ENCODE measurements at places on chromosomes 1 and 21.

GRCh38 chr1:101323535-101323934 is 86.7 kb downstream of the S1PR1 start:
- no peak for DNase-seq

DNA sequence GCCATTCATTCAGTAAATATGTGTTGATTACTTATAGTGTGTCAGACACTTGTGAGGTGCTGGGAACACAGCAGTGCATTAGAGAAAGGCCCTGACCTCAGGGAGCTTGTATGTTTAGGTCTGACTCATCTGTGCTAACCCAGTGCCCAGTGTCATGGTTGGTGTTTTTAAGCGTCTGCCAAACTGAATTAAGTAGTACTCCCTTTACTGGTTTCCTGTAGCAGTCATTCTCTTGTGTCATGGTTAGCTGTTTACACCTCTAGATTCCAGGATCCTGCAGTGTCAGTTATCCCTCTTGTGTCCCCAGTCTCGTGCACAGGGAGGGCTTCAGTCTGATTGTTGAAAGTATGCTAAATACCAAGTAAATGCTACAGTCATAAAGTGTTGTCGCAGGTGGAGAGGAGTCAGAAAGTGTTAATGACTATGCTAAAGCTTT is 14.2 kb downstream of the UCK2 start:
- peak; percentile 43 for DNase-seq

- DNase-seq = peak; percentile 71
Observed at GRCh38 chr1:224377676-224378006, 21.0 kb downstream of the CNIH4 start.

DNA sequence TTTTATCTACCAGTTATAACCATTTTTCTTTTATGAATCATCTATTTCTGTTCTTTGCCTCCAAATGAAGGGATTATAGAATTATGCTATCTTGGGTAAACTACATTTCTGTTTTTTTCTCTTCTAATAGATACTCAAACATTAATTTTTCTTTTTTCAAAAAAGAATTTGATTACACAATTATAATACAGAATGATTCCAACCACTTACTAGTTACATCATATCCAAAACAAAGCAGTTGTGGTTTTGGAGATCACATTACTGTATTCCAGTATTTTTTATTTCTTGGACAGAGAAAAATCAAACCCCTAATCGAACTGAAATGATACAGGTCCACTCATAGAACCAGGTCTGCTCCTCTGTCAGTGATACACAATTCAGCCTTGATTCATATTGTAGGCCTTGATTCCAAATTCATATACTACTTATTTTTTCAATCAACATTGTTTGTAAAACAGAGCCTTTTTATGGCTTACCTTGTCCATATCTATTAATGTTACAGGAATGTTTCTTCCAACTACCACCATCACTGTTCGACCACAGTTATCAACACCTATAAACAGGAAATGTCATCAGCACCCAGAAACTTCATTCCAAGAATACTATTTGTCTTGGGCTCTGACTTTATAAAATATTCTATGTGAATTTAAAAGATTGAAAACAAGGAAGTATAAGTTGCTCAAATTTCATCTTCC is 43.2 kb downstream of the GDAP2 start:
- DNase-seq = peak; percentile 30

DNA sequence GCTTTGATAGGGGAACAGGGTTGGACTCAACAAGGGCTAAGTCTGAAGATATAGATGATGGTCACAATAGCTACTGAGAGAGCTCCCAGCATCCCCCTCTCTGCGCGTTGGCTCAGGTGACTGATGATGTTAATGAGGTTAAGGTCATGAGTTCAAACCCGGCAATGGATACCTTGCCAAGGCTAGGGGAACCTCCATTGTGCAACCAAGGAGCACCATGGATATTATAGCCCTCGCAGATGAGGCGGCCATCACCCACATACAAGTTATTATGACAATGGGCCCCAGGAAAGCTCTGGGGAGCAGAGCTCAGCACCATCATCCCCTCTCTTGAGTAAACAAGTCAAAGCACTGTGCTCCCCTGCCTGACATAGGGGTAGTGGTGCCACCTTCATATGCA is 8.2 kb downstream of the KCNA2 start:
- DNase-seq = no peak

- DNase-seq = no peak
Observed at GRCh38 chr1:15618077-15618654, 908 bp downstream of the DDI2 start.

- no peak for DNase-seq
Observed at GRCh38 chr1:35631396-35631795, 9.9 kb downstream of the PSMB2 start.

GRCh38 chr1:72530646-72531045 is 248.3 kb upstream of the NEGR1 start:
- no peak for DNase-seq

DNA sequence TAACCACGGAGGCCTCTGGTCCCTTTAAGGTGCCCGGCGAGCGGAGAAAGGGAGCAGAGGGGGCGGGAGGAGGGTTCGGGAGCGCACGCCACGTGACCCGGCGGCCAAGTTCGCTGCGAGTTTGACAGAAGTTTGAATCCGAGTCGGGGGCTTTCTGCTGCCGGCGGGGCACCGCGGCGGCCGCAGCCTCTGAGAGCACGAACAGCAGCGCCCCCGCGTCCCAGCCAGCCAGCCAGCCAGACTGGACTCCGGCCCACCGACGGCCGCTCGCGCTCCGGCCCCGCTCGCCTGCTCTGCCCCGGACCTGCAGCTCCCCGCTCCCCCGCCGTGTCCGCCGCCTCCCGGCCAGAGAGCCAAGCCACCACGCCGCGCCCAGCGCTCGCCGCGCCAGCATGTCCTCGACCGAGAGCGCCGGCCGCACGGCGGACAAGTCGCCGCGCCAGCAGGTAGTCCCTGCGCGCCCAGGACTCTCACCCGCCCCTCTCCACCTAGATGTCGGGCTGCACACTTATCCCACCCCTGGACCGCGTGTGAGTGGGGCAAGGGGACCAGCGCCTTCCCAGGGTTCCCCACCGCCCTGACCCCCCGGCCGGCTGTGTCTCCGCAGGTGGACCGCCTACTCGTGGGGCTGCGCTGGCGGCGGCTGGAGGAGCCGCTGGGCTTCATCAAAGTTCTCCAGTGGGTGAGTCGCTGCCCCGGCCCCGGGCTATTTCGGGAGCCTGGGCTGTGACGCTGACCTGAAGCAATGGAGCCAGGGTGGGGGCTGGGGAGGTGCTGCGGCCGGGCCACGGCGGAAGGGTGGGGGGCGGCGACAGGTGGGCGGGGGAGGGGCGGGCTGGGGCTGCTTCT is at the start of gene SYPL2:
Gene SYPL2, plus strand, starts transcription at position 95 of the 849 bp plus-strand sequence. Its CDS starts 298 bp downstream, at position 393.
- no peak for DNase-seq

- no peak for DNase-seq
Observed at GRCh38 chr21:31837041-31837440, 35.8 kb upstream of the HUNK start.

GRCh38 chr21:37855647-37856625 is 60.3 kb downstream of the KCNJ6 start:
- DNase-seq = peak; percentile 76

DNA sequence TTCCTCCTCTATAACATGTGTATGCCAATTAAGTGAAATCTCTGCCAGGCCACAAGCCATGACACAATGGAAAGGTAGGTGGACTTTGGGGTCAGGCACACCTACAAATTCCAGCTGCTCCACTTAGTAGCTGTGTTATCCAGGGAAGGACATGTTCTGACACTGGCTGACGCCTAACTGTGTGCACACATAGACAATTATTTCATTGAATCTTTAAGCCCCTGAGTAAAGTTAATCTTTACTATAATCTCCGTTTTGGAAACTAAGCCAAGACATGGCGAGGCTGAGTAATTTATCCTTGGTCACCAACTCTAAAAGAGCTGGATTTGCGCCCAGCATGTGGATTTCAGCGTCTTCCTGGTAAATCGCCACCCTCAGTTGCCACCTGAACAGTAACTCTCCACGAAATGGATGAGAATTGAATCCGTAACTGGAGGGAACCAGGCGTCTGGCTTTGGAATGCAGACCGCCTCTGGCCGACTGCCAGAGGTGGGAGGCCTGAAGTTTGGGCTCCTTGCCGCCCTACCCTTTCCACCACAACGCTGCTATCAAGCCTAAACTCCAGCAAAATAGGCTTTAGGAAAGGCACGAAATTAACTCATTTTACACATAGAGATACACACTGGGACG is 888 bp upstream of the SNRPE start:
- peak; percentile 21 for DNase-seq

- no peak for DNase-seq
Observed at GRCh38 chr1:204760350-204760749, 74.8 kb upstream of the LRRN2 start.

- DNase-seq = no peak
Observed at GRCh38 chr1:107950464-107950863, 14.5 kb downstream of the VAV3 start.

- no peak for DNase-seq
Observed at GRCh38 chr1:87030740-87031690, 116.6 kb downstream of the HS2ST1 start.

DNA sequence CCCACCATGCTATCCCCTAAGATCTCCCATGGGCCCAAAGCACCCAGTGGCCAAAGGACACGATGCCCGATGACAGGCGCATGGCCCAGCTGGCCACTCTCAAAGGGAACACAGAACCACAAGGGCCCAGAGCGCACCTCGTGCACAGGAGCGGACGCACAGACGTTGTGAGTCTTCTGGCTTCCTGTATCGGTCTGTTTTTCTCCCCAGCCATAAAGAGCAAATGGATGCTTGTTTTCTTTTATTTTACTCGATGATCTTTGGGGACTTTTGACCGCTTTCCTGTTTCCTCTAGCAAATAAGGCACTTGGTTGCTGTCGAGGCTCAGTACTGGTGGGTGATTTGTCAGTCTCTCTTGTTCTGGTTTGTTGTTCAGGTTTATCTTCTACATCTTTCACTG is 16.2 kb downstream of the CCSAP start:
- DNase-seq = no peak

DNA sequence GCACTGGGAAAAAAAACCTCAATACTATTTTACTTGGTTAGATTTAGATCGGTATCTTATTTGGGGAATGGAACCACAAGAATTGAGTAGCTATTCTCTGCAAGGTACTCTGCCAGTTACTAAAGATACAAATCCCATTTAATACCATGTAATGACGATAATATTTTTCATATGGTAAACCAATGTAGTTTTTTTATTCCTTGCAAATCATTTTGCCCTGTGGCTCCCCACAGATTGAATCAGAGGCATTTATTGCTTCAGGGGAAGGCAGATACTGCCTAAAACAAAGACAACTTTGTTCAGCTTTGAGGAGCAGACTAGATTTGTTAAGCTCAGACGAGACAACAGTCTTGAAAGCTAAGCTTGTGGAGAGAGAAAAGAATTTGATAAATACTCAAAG is 226.7 kb upstream of the RUNX1 start:
- no peak for DNase-seq

DNA sequence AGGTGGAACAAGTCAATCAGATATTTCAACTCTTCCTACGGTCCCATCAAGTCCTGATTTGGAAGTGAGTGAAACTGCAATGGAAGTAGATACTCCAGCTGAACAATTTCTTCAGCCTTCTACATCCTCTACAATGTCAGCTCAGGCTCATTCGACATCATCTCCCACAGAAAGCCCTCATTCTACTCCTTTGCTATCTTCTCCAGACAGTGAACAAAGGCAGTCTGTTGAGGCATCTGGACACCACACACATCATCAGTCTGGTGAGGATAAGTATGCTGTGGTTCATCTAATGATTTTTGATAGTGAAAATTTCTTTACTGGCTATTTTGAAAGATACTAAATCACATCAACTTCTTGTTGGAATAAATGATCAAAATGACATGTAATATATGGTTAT is 67.7 kb upstream of the MPC2 start:
- no peak for DNase-seq

- DNase-seq = no peak
Observed at GRCh38 chr1:65167586-65168242, 19.7 kb downstream of the AK4 start.

- DNase-seq = no peak
Observed at GRCh38 chr21:46150491-46151121, 4.8 kb downstream of the FTCD start.

- DNase-seq = no peak
Observed at GRCh38 chr1:25009671-25010262, 79.7 kb upstream of the RUNX3 start.

GRCh38 chr1:22536506-22536905 is 26.8 kb upstream of the EPHA8 start:
- DNase-seq = peak; percentile 55

DNA sequence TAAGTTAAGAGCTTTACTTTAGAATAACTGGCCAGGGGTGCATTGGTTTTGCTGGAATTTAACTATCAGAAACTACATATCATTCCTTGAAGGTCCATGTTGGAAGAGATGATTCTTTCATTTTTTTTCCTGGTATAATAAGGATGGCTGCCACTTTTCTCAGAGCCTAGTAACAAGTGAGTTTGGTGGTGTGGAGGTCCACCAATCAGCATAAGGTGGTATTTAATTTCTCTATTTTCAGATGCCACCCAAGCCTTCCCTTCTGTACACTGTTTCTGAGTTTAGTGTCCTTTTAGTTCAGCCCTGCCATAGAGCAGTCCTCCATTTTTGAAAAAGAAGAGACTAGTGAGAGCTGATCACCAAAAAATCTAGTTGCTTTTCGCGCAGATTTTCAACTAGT is 386.3 kb downstream of the USP25 start:
- DNase-seq = peak; percentile 21

DNA sequence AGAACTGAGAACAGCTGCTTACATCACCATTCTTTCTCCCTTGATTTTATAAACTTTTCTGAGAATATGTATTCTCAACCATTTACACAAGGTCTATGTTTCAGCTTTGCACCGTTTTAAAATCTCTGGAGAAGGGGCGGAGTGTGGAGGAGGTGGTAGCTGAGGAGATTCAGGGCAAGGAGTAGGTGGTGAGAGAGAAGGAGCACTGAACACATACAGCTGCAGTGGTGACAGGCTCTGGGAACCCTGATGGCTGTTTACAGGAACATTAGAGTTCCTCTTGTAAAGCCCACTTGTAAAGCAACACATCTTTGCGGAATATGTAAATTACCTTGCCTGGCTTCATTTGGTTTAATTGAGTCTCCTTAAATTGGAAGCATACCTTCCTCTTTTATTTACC is 89.7 kb downstream of the SMYD2 start:
- no peak for DNase-seq

DNA sequence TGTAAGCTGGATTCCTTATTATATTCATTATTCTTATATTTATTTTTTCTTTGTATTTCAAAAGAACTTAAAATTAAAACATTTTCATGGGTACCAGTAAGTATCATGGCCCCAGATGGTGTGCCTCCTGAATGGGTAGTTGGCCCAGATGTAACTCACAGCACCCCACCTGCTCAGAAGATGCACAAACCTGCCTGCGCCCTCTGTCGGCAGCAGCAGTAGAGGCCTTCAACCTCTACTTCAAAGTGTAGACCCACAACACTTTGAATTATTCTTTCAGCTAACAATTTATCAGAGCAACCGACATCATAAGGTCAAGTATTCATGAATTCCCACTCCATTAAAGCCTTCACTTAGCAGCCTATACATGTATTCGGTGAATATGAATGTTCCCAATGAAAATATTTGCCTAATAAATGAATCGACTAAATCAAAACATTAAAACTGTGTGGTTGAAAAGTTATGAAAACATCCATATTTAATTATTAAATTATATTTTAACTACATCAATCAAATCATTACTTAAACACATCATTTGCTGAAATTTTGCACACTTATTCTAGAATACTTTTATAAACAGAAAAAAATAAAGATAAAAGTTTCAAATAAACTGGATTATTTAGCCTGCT is 25.4 kb downstream of the PIGM start:
- DNase-seq = peak; percentile 44
